ENCODE measurements at places on chromosomes 1 and 21. TPM values are rescaled to one million over a fixed set of nuclear protein-coding genes. Genes with fewer than 3 reads are reported as not detected.

The PCSK9 gene
- total RNA-seq: under 0.01 TPM

The PCNX2 gene
- total RNA-seq: 22.6 TPM

DNA sequence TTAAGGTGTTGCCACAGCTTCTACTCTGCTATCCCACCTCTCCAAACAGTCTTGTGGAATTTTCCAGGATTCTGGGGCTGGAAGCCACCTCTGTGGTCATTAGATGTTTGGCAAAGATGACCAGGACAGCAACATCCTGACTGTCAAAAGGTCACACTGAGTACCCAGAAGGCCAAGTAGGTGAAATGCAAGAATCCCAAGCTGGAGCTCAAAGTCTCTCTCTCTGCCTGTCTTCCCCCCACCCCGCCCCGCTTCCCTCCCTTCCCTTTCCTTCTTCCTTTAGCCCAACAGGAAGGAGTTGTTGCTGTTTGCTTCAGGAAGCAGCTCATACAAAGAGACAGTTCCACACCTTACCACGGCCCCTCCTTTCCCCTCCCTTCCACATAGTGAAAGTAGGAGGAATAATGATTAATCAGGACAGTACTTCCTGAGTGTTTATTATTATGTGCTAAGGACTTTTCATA is 75.6 kb upstream of the SLC2A1 start:
- no peak for DNase-seq

The ORC1 gene
- 9.7 TPM for total RNA-seq

The CDC14A gene
- 3.0 TPM for total RNA-seq

- DNase-seq: no peak
These were observed 424.8 kb upstream of the PLXNA2 start for GRCh38 chr1:208668991-208669390.

- no peak for DNase-seq
These were observed 42.7 kb upstream of the TRIM45 start for GRCh38 chr1:117164209-117164608.

The GJA9 gene
- not detected for total RNA-seq

- no peak for DNase-seq
These were observed 33.9 kb upstream of the POU2F1 start for GRCh38 chr1:167186771-167187170.

GRCh38 chr21:41655259-41655658 is 111.6 kb downstream of the RIPK4 start:
- no peak for DNase-seq

The RGSL1 gene
- not detected for total RNA-seq

DNA sequence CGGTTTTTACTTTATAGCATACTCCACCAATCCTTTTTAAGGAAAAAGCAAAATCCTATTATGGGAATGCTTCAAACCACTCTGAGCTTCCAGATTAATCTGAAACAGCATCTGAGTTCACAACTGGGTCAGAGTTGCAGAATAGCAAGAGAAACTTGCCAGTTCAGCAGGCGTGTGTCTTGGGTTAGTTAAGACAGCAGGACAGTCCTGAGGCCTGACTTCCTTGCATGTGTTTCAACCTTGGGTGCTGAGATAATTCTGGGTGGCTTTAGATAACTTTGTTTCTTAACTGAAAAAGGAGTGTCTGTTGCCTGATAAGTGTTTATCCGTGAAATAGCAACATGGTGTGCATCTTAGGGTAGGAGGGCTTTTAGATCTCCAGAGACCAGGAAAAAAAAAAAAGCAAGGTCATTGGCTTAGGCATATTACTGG is 169.2 kb downstream of the DHRS3 start:
- peak; percentile 44 for DNase-seq

DNA sequence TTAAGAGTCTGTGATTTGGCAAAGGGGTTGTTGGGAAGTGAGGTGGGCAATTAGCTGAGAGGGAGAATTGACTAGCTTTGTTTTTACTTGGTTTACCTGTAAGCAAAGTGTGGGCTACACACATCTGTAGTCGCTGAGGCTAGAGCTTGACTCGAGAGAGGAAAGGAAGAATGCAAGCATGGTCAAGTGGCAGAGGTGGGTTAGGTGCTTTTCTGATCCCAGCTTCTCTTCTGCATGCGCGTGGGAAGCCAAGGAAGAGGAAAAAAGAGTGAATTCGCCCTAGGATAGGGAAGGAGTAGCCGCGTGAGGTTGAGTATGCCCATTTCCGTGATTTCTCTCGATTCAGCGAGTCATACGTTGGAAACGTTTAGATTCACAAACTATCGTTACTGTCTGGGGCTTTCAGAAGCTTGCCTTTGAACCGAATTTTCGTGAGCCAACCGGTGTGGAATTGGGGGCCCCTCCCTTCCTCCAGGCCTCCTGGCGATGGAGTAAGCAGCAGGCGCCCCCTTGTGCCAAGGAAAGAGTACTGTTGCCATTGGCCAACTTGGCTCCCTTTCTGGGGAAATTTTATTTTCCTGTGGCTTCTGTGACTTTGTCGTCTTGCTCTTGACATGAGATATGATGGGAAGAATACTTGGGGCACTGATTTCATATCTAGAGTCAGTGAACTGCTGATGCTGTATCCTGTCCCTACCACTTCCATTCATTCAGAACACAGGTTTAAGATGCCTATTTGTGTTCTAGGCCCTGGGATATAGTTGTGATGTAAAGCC is 1.3 kb downstream of the PIGV start:
- peak; percentile 83 for DNase-seq

DNA sequence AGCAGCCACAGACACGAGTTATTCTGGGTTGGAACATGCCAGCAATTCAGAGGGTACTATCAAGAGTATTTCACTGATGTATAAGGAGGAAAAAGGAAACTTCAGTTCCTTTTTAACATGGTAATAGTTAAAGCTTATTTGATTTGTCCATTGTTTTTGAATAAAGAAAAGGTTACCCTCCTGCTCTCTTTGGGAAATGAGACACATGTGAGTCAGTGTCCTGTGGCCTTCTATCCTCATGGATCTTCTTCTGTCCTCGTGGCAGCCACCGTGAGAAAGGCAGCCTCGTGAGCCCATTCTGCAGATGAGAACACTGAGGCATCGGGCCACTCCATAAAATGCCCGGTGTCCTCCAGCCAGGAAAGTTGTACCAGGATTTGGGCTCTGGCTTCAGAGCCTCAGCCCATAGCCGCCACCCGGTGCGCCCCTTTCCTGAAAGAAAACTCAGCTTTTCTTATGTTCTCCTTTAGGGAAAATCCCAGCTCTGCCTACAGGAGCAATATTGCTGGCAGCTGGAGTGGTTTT is 24.8 kb downstream of the KCNAB2 start:
- no peak for DNase-seq

- no peak for DNase-seq
These were observed 5.7 kb upstream of the CCT8 start for GRCh38 chr21:29078869-29079767.

DNA sequence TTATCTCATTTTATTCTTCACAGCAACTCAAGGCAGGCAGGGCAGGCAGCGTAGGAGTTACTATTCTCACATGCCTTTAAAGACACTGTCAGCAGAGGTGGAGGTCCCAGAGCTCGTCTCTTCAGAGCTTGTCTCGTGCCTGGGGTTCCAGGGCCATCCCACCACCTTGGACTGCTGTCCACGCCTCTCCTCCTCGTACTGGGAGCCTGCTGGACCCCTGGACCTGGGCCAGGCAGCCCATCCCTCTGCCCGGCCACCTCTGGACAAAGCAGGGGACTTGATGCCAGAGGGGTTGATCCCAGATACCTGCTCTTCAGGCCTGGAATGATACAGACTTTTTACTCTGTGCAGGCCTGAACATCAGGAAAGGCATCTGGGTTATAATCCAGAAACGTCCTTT is 546.8 kb downstream of the KIF26B start:
- no peak for DNase-seq

The PRR9 gene
- total RNA-seq: not detected

The APOBEC4 gene
- total RNA-seq: not detected

- no peak for DNase-seq
These were observed 204.7 kb downstream of the ST6GALNAC3 start for GRCh38 chr1:76279101-76279748.

- DNase-seq: no peak
These were observed 28.1 kb downstream of the SFPQ start for GRCh38 chr1:35164893-35165292.

GRCh38 chr1:224554620-224555259 is 61.4 kb upstream of the CNIH3 start:
- DNase-seq: no peak

DNA sequence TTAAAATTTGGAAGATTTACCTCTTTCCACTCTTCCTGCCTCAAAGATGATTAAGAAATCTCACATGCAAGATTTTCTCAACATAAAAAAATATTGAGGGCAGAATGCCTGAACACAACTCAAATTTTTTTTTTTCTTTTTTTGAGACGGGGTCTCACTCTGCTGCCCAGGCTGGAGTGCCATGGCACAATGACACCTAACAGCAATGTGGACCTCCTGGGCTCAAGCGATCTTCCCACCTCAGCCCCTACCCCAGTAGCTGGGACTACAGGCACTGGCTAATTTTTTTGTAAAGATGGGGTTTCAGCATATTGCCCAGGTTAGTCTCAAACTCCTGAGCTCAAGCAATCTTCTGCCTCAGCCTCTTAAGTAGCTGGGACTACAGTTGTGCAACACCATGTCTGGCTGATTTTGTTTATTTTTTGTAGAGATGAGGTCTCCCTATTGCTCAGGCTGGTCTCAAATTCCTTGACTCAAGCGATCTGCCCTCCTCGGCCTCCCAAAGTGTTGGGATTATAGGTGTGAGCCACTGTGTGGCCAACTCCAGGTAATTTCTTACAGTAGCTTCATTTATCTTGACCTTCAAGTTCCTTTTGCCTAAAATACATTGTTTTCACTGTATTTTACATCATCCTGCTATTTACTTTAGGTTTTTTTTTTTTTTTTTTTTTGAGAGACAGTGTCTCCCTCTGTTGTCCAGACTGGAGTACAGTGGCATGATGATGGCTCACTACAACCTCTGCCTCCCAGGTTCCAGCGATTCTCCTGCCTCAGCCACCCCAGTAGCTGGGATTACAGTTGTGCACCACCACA is 10.4 kb downstream of the NUCKS1 start:
- peak; percentile 94 for DNase-seq

DNA sequence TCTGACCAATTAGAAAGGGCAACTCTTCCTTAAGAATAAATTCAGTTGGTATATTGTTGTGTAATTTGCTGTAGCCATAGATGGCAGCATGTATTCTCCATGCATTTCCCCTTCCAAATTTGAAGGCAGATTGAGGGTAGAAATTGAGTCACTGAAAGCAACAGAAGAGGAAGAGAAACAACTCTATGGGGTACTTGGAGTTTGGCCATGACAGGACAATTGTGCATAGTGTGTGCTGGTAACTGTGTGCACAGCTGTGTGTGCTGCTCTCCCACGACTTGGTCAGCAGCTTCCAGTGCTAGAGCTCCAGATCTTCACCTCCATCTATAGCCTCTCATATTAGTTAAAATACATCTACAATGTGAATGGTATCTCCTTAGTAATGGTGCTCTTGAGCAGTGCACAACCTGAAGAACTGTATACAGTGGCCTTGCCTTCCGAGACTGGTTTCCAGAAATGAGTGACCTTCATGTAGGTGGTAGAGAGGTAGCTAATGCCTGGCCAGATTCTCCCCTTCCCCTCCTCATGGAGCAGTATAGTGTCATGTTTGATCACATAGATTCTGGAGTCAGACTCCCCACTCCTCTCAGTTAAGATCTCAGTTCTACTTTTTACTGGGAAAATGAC is 882 bp upstream of the FCAMR start:
- no peak for DNase-seq

DNA sequence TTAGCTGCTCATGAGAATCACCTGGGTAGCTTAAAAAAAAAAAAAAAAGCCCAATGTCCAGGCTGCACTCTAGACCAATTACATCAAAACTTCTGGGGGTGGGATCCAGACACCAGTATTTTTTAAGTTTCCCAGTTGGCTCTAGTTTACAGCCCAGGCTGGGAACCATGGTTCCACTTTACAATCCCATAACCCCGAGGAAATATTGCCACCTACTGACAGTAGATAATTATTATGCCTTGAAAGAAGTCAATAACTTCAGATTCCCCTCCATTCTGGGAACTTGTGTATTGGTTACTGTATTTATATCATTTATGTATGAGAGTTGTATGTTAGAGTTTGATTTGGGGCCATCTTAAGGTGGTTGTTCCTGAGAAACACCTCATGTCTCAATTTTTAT is 100.2 kb downstream of the SPATA46 start:
- DNase-seq: peak; percentile 25

- no peak for DNase-seq
These were observed 11.6 kb upstream of the C4BPB start for GRCh38 chr1:207077012-207077411.

GRCh38 chr1:47937586-47938254 is 59.5 kb downstream of the TRABD2B start:
- no peak for DNase-seq

The PROK1 gene
- not detected for total RNA-seq

- no peak for DNase-seq
These were observed 521.6 kb upstream of the BEND5 start for GRCh38 chr1:49298304-49298703.

The FCRL4 gene
- total RNA-seq: not detected

DNA sequence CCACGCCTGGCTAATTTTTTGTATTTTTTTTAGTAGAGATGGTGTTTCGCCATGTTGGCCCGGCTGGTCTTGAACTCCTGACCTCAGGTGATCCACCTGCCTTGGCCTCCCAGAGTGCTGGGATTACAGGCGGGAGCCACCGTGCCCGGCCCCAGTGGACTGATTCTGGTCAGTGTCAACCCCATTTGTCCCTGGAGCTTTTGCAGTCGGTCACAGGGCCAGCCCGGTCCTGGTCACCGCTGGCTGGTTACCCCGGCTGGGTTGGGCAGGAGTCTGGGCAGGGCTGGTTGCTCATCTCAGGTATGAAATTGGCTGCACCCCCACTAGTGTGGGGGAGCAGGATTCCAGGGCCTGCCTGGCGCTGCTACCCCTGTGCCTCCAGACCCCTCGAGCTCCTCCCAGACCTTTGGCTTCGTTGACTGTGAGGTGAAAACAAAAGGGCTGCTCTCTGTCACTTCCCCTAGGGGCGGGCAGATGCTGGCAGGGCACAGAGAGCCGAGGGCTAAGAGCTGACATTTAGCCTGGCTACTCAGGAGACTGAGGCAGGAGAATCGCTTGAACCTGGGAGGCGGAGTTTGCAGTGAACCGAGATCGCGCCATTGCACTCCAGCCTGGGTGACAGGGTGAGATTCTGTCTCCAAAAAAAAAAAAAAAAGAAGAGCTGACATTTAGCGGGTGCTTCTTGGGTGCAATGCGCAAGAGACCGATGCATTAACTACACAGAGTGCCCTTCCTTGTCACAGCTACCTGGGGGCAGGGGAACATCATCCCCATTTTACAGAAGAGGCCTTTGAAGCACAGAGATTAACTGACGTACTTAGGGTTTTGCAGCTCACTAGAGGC is 10.6 kb downstream of the TNFRSF1B start:
- no peak for DNase-seq

DNA sequence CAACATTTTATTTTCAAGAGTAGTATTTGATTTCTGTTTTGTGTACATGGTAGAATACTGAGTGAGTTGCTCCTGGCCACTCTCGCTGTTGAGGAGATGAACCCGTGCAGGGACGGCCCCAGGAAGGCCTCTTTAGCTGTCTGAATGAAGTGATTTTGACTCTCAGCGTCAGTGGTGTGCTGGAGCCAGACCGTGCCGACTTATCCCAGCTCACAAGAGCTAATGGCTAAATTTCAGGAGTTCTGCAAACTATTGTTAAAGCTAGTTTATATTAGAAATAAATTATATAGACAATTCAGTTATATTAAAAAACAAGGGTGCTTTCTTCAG is 111.2 kb upstream of the KIF26B start:
- no peak for DNase-seq

The CD52 gene
- not detected for total RNA-seq

- DNase-seq: peak; percentile 72
These were observed 132.9 kb downstream of the COQ8A start for GRCh38 chr1:227072991-227073390.

Data from IMR-90 (cell line).